Breast epithelium (tissue), 4 donors: ENCODE measurements at places on chromosomes 3 and 15. TPM values are rescaled to one million over a fixed set of nuclear protein-coding genes. Genes with fewer than 3 reads are reported as not detected.

CCR9 gene
- total RNA-seq: not detected

SLC22A14 gene
- total RNA-seq: not detected

CEP97 gene
- 7.4 TPM for total RNA-seq

FMN1 gene
- 50.7 TPM for total RNA-seq

SEMA5B gene
- 0.33 TPM for total RNA-seq

PRSS50 gene
- total RNA-seq: 3.6 TPM

ABI3BP gene
- 17.4 TPM for total RNA-seq

RTP4 gene
- total RNA-seq: 7.2 TPM

SCAANT1 gene
- total RNA-seq: not detected

PIERCE2 gene
- total RNA-seq: 2.6 TPM

CCR2 gene
- 2.0 TPM for total RNA-seq

TTLL13 gene
- total RNA-seq: not detected

DNA sequence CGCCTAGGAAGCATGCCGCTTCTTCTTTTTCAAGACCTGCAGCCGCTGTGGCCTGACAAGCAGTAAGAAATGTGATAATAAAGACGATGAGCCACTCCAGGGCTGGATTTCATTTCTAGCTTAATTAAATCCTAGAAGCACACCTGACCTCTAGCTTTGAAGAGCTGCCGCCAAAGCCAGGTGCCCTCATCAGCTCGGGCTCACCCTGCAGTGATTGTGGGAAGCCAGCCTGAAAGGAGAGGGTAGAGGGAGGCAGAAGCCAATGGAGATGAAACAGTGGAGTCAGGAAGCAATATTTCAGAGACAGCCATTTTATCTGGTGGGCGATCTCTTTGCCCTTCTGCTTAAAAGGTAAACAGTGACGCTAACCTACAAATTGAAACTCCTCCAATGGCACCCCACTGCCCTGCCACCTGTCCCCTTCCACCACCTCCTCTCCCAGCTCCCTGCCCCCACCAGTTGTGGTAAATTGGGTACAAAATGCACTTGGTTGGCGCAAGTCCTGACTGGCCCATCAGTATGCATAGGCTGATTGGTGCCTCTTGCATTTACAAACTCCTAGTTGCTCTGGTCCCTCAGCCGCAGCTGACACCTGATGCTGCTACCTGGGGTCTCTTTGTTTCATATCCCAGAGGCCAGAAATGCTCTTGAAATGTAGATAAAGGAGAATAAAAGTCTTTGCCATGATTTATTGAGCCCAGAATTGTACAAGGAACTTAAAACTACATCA, 385.3 kb downstream of the PDCD6IP start:
- H3K4me1 ChIP-seq: no peaks in the 10 kb centered on the region
- H3K27ac ChIP-seq: no peak overlapping the region
- H3K27me3 ChIP-seq: no peaks in the 10 kb centered on the region

DNA sequence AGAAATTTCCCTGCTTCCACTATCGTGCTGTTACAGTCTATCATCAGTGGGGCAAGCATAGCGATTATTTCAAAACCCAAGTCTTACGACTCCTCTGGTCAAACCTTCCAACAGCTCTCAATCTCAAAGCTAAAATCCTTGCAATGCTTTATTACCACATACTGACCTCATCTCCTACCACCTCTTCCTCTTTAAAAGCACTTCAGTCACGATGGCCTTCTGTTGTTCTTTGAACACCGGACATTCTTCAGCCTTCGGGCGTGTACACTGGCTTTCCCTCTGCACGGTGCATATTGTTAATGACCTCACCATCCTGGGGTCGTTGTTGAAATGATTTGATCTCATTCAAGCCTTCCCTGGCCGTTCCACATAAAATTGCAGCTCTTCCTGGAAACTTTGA, 31.1 kb downstream of the MAGEL2 start:
- no peaks in the 10 kb centered on the region for H3K4me1 ChIP-seq
- no peak overlapping the region for H3K27ac ChIP-seq
- no peak for DNase-seq

DNA sequence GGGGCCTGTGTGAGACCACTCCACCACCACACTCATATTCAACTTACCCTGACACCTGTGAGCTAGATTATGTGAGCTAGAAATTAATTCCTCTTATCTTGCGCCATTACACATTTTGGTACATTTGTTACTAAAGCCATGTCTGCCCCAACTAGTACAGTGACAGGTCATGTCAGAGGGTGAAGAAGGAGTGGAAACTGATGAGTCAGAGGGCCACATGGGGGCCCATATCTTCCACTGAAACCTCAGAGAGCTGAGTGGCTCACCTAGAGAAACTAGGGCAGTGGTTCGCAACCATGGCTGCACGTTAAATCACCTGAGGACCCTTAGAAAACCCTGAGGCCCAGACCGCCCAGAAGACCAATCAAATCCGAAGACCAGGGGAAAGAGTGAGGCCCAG, 15.7 kb upstream of the MEF2A start:
- no peak overlapping the region for H3K4me3 ChIP-seq
- H3K27me3 ChIP-seq: no peaks in the 10 kb centered on the region
- DNase-seq: no peak
- H3K36me3 ChIP-seq: no peaks in the 10 kb centered on the region
- H3K4me1 ChIP-seq: no peaks in the 10 kb centered on the region
- H3K27ac ChIP-seq: no peak overlapping the region

DNA sequence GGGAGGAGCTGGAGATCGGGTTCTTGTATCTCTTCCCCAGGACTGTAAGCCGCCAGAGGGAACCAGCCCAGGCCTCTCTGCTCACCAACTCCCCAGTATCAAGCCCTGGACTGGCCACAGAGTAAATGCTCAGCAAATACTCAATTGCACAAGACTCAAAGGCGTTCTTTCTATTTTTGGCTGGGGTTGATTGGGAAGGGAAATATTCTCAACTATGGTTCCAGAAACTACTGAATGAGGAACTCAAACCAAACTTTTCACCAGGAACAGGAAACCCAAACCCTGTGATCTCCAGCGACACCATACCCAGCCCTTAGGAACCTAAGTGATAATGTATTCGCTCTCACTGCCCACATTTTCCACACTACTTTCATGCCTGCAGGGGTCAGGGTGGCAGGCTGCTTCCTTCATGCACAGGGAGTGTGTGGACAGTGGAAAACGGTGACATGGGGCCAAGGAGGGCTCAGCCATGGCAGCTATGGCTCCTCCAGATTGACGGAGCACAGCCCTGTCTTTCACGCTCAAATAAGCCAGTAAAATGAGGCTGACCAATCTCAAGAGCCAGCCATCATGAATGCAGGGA, 124.7 kb upstream of the RAD18 start:
- no peaks in the 10 kb centered on the region for H3K27me3 ChIP-seq
- no peak overlapping the region for H3K4me3 ChIP-seq
- H3K27ac ChIP-seq: no peak overlapping the region
- no peaks in the 10 kb centered on the region for H3K4me1 ChIP-seq
- DNase-seq: no peak

GRCh38 chr3:128667641-128668040, 17.0 kb upstream of the RPN1 start:
- no peak for DNase-seq
- no peak overlapping the region for H3K27ac ChIP-seq

- no peak overlapping the region for H3K4me3 ChIP-seq
- H3K27ac ChIP-seq: no peak overlapping the region
- DNase-seq: no peak
- no peaks in the 10 kb centered on the region for H3K27me3 ChIP-seq
- H3K4me1 ChIP-seq: no peaks in the 10 kb centered on the region
- no peaks in the 10 kb centered on the region for H3K36me3 ChIP-seq
Observed at GRCh38 chr15:51038162-51038973, 56.3 kb downstream of the TNFAIP8L3 start.

DNA sequence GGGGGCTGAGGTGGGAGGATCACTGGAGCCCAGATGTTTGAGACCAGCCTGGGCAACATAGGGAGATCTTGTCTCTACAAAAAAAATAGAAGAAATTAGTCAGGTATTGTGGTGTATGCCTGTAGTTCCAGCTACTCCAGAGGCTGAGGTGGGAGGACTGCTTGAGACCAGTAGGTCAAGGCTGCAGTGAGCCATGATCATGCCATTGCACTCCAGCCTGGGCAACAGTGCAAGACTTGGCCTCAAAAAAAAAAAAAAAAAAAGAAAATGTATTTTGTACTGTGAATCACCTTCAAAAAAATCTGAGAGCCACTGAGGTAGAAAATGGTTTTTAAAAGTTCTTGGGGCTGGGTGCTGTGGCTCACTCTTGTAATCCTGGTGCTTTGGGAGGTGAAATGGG, 4.6 kb downstream of the SNX4 start:
- no peaks in the 10 kb centered on the region for H3K4me1 ChIP-seq
- H3K27ac ChIP-seq: no peak overlapping the region
- no peak overlapping the region for H3K4me3 ChIP-seq
- DNase-seq: no peak

DNA sequence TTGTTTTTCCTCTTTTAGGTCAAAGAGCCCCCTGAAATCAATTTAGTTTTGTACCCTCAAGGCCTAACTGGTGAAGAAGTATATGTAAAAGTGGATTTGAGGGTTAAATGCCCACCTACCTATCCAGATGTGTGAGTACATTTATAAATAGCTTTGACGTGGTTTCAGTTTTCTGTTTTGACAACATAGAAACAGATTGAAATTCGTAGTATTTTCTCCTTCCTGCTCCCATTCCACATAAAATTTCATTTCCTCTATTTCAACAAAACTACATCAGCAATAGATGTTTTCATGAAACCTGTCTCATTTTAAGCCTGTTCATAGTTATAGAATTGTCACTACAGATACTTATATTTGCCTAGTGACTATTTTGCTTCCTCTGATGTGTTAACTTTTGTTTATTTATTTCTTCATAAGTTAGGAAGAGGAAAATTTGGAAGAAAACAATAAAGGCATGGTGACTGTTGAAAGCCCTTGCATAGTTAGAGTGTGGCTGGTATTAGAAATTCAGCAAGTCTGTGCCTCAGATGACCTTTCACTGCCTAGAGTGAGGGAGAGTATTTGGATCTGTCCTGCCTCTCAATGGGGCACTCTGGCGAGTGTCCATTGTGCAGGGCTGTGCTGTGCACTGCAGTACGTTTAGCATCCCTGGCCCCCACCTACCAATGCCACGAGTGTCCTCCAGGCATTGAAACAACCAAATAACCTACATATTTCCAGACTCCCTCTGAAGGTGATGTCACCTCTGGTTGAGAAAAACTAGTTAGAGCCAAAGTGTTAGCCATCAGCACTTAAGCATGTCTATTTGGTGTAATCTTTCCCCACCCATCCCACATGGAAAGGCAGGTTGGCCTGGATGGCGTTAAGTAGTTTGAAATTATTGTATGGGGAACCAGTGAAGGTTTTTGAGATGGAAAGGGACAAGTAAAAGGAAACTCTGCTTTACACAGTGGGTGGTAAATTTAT, 5.9 kb downstream of the EIF2AK4 start:
- H3K27ac ChIP-seq: no peak overlapping the region
- no peak for DNase-seq
- no peaks in the 10 kb centered on the region for H3K27me3 ChIP-seq
- no peak overlapping the region for H3K4me3 ChIP-seq
- H3K36me3 ChIP-seq: peaks cover 5% of the 10 kb centered on the region

DNA sequence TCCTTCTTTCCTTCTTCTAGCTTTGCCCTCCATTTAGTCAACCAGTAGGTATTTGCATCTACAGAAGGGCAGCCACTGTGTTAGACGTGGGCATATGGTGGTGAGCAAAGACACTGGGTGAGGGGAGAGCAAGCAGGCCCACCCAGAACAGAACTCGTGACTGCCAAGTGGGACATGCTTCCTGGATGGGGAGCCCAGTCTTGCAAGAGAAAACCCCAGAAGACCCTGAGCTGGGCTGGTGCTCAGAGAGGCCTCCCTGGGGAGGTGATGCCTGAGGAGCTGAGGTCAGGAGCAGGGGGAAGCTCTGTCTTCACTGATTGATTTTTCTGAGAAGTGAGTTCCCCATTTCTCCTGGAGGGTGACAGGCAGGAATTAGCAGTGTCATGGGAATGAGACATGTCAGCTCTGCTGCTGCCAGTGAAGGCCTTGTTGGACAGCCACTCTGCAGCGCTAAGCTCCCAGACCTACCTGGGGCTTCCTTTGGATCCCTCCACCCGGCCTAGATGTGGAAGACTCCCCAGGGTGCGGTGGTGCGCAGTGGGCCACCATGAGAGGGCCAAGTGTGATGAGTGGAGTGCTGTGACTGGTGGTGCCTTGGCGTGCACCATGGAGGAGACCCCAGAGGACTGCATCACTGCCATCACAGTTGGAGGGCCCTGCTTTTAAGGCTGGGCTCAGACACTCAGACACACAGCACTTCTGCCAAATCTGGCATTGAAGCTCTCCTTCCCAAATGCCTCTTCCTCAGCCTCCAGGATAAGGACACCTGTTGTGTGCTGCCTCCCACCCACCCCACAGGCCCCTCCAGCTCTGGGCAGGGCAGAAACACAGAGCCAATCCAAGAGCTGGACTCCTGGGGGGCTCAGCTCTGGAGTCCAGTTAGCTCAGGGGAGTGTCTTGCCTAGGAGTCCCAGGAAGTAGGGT, 40.0 kb upstream of the TOPBP1 start:
- H3K4me3 ChIP-seq: no peak overlapping the region
- no peaks in the 10 kb centered on the region for H3K36me3 ChIP-seq
- no peak overlapping the region for H3K27ac ChIP-seq
- no peaks in the 10 kb centered on the region for H3K4me1 ChIP-seq
- DNase-seq: no peak

DNA sequence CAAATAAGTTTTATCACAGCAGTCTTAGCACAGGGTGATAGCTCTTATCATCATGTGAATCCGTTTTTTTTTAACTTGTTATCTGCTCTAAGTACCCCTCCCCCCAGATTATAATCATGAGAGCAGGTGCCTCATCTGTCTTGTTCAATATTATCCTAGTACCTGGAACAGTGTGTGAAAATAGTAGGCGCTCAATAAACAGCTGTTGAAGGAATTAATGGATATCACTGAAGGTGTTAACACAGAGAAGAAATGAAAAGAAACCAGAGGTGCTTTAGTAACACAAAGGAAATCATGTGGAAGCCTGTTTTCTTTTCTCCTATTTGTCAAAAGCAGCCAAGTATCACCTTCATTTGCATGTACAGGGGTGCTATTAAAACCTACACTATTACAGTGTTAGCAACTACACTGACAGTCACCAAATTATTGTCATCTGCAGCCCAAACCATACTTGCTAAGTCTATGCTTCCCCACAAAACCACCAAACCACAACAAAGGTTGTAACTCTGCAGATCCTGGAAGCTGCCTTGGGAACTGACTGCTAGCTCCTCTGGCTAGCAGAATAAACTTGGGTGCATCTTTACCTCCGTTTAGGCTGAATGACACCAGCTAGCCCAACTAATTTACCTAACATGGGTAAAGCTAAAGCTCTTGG, 2.9 kb downstream of the XPC start:
- no peak for DNase-seq
- no peak overlapping the region for H3K4me3 ChIP-seq
- H3K27ac ChIP-seq: no peak overlapping the region
- no peaks in the 10 kb centered on the region for H3K27me3 ChIP-seq
- no peaks in the 10 kb centered on the region for H3K36me3 ChIP-seq

GRCh38 chr3:149977386-149977785, 6.7 kb upstream of the PFN2 start:
- H3K27me3 ChIP-seq: no peaks in the 10 kb centered on the region
- H3K4me1 ChIP-seq: no peaks in the 10 kb centered on the region
- no peak overlapping the region for H3K4me3 ChIP-seq

GRCh38 chr3:56818156-56818985, 16.6 kb upstream of the ARHGEF3 start:
- no peaks in the 10 kb centered on the region for H3K36me3 ChIP-seq
- no peaks in the 10 kb centered on the region for H3K27me3 ChIP-seq
- no peaks in the 10 kb centered on the region for H3K4me1 ChIP-seq

- no peaks in the 10 kb centered on the region for H3K27me3 ChIP-seq
- no peaks in the 10 kb centered on the region for H3K4me1 ChIP-seq
- H3K27ac ChIP-seq: no peak overlapping the region
- no peaks in the 10 kb centered on the region for H3K36me3 ChIP-seq
Observed at GRCh38 chr3:154177406-154177805, 56.2 kb downstream of the ARHGEF26 start.
